ENCODE measurements at places on chromosomes 11 and 22.

DNA sequence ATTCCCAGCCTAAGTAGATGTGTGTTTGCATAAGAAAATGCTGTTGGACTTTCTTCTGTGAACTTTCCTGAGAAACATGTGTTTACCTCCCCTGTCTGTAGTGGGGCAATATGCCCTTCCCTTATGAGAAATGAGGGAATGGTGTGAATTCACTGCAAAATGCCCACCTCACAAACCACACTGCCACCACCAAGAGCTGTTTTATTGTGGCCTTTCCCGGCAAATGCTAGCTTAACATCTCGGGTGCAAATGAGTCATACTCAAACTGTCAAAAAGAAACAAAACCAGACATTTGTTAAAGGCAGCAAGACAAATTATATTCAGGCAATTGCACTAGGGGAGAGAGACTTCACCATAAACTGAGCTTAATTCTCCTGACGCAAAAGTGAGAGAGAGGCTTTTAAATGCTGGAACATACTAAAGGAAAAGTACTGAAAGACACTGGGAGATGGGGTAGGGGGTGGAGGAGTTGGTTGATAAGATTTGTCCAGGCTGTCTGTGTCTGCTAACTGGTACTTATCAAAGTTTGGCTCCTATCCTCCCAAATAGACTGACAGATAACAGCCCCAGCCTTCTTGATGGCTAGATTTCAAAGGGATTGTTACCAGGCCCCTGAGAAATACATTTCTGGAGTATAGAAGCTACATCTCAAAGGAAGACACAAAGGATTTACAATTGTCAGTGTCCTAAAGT is 70.9 kb upstream of the OR5AK2 start:
- DNase-seq: no peak

DNA sequence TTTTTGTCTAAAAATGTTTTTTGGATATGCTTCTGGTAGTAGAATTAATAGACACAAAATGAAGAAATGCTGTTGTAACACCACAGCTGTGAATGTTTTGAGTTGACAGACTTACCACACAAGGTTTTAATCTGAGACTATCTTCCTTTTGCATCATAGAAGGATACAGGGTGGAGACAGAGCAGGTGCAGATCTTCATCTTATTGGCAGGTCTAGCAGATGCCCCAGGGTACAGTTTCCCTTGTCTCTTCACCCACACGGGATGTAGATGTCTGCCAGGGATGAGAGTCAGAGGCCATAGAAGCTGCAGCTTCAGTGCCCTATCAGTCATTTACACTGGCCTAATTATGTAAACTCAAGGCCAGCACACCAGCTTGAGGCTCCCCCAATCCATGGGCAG is 985 bp downstream of the OOSP3 start:
- no peak for DNase-seq

- DNase-seq: no peak
These were observed 26.5 kb downstream of the KRTAP5-5 start for GRCh38 chr11:1656061-1656441.

DNA sequence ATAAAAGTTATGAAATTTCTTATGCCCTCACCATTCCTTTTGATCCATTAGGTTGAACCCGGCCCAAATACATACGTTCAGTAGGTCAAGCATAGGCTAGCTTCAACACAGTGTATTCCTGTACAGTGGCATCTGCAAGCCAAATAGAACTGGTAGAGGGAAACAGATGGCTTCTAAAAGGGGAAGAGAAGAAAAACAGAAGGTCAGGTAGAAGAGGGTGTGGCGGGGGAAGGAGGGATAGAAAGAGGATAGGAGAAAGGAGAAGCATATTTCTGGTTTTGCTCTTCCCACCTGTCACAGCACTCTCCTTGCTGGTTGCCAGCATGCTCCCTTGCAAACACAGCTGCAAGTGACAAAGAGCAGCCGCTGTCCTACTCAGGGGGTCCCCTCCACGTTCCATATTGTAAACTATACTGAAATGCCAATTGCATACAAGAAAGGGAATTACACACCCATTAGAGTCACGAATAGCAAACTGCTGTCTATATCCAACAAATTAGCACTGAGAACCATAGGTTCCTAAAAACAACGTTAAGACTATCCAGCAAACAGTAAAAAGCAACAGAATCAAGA is 71.8 kb downstream of the PHF21A start:
- DNase-seq: no peak

DNA sequence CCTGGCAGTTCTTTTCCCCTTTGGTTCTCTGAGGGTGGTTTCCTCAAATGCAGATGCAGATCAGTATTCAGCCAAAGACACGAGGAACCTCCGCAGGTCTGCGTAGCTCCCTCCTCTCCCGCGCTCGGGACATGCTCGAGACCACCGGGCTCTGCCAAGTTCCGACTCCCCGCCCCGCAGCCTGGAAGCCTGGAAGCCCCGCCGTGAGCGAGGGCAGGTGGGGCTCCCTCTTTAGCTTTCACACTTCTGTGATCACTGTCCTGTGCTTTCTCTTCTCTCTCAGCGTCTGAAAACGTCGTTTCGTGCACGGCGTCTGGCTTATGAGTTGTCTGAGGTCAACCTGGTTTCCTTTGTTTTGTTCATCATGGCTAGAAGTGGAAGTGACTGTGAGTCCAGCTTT is 26.6 kb downstream of the ZBED4 start:
- DNase-seq: no peak
